NCI-H187 treated with DMSO at 0.1 percent for 48 hours (cell line): ENCODE measurements at places on chromosomes 11 and 22.

GRCh38 chr11:102780491-102780918 is at the start of gene MMP10:
TSS of gene MMP10 (minus strand) at chr11:102780628. CDS start at chr11:102780591, 37 bp downstream.
- DNase-seq = no peak

DNA sequence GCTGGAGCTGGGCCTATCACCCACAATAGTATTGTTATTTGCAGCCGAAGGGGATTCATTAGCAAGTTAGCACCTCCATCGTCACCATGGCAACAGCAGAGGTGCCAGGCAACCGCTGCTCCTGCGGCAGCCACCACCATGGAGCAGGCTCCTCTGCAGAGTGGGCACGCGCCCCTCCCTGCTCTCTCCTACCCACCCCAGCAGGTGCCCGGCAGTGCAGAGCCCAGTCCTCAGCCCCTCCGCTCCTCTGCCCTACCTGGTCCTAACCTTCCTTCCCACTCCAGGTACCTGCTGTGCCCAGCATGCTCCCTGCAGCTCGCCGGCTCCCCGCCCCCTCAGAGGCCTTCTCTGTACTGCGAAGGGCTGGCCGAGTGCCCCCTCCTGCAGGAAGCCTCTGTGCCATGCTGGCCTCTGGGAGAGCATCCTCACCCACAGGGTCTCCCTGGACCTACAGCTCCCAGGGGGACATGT is 3.6 kb downstream of the DUSP8 start:
- DNase-seq = no peak

- DNase-seq = no peak
Measured at GRCh38 chr22:46237453-46238124, 12.5 kb downstream of the CDPF1 start.

GRCh38 chr11:103709371-103709770 is 327.1 kb upstream of the DDI1 start:
- no peak for DNase-seq

GRCh38 chr11:74687237-74688023 is 43.8 kb downstream of the CHRDL2 start:
- DNase-seq = no peak

DNA sequence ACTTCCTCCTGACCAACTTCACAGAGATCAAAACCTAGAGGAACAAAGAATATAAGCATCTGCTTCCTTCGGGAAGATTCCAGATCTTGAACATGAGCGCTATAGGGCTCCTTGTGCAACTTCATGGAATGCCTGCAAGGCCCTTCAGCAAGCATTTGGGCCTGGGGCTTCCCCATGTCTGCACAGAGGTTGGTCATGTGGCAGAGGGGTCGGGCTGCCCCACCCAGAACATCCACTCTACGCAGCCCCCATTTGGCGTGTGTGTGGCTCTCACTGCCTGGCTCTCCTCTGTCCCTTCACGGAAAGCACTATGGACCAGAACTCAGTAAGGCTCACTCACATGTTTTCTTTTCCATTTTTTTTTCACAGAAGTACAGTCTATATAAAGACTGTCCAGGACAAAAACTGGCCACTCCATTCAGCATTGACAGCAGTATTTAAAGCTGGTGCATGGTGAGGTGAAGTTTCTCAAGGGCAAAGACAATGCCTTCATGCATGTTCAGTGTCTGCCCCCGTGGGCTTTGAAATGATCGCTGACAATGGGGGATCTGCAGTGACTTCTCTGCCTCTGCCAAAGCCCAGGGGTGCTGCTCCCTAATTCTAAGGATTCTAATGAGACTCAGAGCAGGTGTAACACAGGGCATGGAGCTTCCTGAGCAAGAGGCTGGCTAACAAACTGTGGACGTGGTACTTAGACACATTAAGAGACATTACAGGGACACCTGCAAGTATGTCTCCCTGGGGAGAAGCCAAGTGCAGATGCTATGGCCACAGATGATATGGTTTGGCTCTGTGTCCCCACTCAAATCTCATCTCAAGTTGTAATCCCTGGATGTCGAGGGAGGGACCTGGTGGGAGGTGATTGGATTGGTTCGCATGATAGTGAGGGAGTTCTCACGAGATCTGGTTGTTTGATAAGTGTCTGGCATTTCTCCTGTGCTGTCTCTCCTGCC is 66.5 kb upstream of the PITPNB start:
- no peak for DNase-seq

DNA sequence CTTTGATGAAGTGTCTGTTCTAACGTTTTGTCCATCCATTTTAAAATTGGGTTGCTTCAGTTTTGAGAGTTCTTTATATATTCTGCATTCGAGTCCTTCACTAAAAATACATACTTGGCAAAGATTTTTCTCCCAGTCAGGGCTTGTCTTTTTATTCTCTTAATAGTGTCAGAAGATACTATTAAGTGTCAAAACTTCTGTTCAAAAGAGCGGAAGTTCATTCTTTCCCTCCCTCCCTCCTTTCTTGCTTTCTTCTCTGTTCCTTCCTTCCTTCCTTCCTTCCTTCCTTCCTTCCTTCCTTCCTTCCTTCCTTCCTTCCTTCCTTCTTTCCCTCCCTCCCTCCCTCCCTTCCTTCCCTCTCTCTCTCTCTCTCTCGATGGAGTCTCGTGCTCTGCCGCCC is 7.6 kb upstream of the MUC6 start:
- DNase-seq = no peak

DNA sequence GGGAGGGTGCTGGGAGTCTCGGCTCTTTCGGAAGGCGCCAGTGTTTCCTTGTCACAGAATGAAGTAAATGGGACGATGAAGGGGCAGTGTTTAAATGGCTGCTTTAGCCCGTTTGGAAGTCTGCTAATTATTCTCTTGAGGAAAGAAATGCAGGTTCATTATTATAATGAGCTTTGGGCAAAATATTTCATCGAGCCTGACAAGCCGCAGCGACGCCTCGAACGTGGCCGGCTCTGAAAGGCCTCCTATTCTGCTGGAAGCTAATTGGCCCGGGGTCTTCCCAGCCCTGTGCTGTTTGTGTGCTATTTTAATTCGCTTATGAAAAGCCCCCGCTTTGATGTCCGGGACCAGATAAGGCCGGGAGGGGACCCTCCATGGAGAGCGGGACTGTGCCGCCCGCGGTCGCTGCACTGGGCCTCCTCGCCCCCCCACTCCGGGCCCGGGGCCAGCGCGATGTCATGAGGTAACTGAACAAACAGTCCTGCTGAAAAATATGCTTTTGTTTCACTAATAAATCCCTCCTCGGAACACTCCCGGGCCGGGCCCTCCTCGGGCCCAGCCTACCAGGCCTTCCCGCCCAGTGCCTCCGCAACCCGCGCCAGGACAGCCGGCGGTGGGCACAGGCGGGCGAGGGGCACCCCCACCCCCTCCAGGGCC is 78.4 kb downstream of the CDKN1C start:
- DNase-seq = no peak

DNA sequence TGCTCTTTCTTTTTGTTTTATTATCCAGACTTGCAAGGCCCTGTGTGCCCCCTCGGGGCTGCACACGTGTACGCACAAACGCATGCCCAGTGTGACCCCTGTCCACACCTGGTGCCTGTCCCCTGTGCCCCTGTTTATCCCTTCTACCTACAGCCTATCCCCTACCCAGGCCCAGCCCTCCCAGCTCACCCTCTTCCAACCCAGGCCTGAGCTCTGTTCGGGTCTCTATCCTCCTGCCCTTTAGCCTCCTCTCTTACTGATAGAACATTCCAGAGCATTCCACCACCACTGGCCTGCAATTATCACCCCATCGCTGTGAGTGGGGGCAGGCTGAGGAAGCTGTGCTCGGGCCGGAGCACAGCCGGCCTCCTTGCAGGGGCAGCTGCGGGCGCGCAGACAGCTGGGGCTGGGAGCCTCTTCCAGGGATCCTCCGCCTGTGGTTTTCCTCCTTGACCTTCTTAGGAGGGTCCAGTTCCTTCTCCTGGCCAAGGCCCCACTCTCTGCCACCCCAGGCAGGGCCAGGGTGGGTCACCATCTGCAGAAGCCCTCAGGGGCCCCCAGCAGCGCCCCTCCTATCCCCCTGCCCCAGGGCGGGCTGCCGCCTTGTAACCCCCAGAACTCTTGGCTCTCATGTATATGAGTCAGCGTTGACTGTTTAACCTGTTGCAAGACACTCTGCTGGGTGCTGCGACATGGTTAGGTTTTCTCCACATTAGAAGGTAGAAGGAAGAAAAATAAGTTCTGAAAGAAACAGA is 41.8 kb upstream of the KCNQ1OT1 start:
- DNase-seq = no peak

DNA sequence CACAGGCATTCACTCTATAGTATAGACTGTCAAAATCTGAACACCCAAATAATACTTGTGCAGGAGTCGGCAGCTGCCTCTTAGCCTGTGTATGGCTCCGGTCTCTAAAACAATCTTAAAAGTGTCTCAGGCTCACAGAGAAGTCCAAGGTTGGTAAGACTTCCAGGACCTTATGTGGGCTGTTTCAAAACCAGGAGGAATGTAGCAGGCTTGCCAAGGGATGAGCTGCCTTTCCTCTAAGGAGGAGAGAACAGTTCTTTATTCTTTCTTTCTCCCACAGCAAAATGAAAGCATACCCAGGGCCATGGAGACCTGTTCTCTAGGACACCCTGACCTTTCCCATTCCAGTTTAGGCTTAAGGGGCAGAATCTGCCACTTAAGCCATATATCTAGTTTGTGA is 176.5 kb downstream of the TRPC6 start:
- DNase-seq = no peak

GRCh38 chr11:104092744-104093143 is 56.3 kb downstream of the DDI1 start:
- no peak for DNase-seq

DNA sequence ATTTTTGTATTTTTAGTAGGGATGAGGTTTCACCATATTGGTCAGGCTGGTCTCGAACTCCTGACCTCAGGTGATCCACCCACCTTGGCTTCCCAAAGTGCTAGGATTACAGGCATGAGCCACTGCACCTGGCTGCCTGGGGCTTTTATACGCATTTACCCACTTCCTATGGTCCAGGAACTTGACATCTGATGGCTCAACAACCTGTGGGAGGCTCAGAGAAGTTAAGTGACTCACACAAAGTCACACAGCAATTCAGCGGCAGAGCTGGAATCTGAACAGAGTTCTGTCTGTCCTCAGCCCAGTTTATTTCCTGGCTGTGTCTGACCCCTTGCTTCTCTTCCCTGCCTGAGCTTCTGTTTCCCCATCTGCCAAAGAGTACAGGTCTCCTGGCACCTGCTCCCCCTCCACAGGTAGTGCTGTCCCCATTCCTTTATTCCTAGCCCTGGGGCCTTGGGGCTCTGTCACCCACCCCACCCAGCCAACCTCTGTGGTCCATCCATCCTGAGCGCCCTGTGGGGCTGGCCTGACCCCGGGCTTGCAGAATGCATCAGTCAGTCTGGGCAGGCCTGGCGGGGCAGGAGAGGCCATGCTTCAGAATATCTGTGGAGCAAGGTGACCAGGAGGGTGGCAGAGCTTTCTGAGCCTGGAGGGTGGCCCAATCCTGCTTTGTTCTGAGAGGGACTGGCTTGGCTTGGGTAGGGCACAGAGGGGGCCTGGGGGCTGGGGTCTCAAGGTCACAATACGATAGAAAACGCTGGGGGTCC is 50.6 kb downstream of the CACNA1I start:
- no peak for DNase-seq
